ENCODE measurements at places on chromosomes 2 and 18.

GRCh38 chr2:170817093-170818035, 677 bp downstream of the GAD1 start:
- no peak for DNase-seq

- DNase-seq: no peak
Observed at GRCh38 chr2:207978177-207978948, 47.0 kb downstream of the PLEKHM3 start.

DNA sequence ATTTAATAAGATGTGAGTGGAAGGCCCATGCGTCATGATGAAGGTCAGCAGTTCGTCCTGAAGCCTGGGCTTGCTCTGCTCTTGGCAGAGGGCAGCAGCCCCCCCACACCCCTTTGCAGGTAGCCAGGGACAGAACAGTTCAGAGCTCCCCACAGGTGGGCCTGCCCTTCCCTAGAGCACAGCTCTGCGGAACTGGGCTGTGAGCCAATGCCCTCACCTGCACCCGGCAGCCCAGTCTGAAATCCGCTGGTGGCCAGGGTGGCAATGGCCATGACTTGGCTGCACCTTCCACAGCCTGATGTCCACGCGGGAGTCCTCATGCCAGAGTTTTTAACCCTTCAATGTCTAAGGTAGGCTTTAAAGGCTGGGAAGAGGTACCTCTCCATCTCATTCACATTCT, 136.7 kb downstream of the ACKR3 start:
- no peak for DNase-seq

GRCh38 chr2:64658269-64658668, 4.6 kb upstream of the SERTAD2 start:
- DNase-seq: no peak

- no peak for DNase-seq
Observed at GRCh38 chr2:130976591-130977237, 116.5 kb downstream of the FAM168B start.

DNA sequence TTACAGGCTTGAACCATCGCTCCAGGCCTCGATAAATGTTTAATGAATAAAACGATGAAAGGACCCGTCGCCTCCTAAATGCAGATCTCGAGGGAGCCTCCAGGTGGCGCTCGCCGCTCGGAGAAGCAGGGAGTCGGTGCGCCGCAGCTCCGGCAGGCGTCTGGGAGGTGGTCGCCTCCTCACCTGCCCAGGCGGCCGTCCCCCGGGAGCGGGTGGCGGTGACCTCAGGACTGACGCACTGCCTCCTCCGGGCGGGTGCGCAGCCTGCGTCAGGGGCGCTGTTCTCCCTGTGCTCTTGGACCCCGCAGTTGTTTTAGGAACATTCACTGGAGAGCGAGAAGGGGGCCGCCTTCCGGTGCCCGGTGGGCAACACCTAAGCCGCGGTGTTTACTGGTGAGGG, 38.6 kb upstream of the POLE4 start:
- DNase-seq: no peak

DNA sequence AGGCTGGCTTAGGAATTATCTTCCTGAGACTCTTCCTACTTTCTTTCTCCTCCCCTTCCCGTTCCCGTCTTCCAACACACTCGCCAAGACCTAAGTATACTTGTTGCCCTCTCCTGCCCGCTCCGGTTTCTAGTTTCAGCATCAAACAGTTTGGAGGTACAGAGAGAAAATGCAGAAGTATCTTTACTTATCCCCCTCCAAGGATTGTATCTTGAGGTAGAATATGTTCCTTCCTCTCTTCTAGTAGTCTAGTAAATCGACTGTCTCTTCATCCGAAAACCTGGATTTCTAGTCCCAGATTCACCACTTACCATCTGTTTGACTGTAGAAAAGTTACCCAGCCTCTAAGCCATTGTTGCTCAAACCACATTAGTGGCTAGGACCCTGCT, 755 bp downstream of the EIF4E2 start:
- DNase-seq: no peak

DNA sequence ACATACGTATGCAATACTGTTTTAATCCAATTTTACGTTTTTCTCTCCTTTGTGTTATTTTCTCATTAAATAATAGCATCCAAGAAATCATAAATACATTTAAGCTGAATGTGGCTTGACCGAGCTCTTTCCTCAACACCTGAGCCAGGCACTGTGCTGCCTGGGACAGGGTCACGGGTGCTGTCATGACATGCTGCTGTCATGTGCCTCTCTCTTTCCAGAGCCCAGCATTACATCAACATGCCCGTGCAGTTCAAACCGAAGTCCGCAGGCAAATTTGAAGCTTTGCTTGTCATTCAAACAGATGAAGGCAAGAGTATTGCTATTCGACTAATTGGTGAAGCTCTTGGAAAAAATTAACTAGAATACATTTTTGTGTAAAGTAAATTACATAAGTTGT, 94.1 kb upstream of the LDLRAD4 start:
- no peak for DNase-seq

DNA sequence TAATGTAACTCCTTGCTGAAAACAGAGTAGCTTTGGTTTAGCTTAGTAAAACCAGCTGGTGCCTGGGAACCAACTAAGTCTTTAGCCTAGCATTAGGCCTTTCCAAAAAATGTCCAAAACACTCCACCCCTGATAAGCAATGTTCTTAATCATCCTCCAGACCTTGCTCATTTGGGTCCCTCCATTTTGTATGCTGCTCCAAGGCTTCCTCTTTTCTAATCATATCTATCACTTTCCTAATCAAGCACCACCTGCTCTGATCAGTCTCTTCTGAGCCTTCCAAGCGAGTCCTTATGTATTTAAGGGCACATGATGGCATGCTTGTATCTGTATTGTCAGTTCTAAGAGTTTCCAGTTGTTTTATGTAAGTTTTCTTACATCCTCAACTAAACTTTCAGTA, 23.6 kb downstream of the THADA start:
- DNase-seq: no peak

GRCh38 chr18:54327818-54328217, 29.8 kb downstream of the STARD6 start:
- no peak for DNase-seq

DNA sequence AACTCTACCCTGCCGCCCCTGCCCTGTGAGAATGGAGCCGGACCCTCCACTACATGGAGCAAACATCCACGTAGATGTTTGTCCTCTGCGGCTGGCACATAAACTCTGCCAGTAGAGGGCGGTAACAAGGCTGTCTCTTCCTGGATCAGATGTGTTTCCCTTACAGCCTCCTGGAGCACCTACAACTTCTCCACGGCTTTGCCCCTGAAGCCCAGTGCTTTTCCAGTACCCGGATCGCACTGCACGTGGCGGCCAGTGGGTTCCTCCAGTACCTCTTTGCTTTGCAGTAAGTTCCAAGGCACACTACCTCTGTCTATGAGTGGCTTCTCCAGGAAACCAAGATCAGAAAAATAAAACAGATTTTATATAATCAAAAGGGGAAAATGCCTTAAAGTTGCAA, 651.3 kb downstream of the DCDC2C start:
- DNase-seq: peak; percentile 19

- DNase-seq: no peak
Observed at GRCh38 chr2:128310761-128311160, 7.9 kb downstream of the HS6ST1 start.

DNA sequence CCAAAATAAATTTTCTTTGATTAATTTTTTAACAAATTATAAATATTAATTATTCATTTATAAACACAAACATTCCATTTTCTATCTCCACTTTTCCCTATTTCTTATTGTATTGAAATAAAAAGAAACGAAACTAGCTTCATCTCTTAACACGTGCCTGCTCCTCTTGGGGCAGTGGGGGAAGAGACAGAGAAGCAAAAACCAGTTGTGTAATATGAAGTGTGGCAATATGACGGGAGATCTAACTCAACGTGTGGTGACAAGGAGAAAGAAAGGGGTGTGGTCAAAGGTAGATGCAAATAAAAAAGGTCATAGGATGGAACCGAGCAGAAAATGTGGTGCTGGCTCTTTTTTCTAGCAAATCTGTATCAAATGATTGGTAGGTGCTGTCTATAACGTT, 106.9 kb upstream of the SLC8A1 start:
- no peak for DNase-seq

GRCh38 chr2:225038231-225038523, 4.1 kb downstream of the DOCK10 start:
- no peak for DNase-seq

DNA sequence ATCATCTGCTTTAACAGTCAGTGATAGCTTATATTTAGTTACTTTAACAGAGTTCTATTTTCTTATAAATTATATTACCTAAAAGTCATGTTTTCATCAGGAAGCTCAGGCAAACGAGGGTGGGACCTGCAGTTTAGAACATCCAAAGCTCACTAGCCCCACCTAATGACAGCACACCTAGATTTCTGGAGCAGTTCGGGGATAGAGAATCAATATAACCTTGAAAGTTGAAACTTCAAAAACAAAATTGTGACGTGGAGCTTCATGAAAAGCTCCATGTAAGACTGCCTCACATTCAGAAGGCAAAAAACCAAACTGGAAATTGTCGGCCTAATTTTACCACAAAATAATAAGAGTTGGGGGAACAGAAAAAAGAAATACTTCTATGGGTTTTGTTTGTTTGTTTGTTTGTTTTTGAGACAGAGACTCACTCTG, 185.9 kb upstream of the CCDC150 start:
- peak; percentile 1 for DNase-seq

- DNase-seq: no peak
Observed at GRCh38 chr18:64474773-64475172, 325.9 kb upstream of the LINC00305 start.

DNA sequence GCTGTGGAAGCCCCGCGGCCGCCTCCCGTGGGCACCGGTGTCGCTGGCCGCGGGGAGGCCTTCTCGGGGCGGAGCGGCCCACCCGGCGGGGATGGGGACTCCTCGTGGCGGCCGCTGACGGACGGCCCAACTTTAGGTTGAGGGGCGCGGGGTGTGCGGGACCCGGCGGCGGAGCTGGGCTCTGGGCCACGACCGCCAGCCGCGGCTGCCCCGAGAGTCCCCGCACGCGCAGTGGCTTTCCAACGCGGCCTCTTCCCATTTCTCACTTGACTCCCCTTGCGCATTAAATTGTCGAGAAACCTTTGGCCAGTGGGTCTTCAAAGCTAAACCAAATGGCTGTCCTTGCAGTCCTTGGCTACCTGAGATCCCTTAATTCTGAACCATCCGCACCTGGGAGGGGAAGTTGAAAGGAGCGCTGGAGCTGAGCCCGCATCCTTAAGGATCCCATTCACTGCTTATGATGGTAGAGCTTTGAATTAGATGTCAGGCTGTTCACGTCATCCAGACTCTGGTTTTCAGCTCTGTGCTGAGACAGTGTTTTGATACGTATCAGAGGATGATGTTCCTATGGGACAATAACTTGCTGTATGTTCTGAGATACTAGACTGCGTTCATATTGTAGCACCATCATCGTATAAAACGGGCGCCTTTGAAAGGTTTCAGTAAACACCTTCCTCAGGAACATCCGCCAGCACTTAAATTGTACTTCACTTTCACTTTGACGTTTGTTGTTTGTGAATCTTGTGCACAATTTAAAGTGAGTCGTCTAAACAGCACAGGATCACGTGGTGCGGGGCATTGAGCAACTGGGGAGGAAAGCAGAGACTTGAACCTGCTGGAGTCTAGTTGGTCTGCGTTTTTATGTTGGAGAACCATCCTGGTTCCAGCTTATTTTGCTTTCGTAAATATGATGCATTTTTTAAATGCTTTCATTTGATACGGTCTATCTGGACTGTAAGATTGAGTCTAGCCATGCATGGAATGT, 874 bp downstream of the CLIP4 start:
- no peak for DNase-seq

DNA sequence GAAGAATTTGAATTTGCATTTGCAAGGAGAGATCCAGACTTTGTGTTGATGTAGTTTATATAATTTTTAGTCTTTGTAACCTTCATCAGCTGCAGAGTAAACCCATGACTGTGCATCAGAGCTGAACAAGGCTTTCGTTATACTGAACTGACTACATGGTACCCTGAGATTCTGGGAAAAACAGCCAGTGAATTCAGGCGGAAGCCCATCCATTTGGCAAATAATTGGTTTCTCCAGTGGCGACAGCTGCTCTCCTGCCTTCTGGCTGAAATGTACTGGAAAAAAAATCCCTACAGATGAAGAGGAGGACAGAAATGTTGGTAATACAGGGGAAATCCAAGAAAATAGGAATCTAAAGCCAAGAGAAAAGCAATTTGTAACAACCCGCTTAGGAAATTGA, 657.5 kb upstream of the CDH7 start:
- DNase-seq: no peak

DNA sequence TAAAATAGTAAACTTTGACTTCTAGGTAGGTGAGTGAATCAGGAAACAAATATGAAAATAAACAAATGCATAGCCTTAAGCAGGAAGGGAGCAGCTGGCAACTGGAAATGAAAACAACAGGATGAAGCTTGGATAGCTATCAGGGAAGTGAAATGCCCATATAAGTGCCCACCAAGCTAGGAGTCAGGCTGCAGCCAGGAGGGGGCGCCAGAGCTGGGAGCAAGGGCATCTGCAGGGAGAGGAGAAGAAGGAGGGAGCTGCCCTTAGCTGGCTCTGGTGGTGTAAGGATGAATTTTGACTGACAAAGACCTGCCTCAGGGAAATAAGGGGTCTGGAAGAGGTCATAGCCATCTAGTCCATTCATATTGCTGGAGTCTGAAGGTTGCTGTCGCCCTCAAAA, 298.3 kb downstream of the TDRD15 start:
- no peak for DNase-seq

GRCh38 chr2:201139836-201140604, 24.1 kb downstream of the CFLAR start:
- no peak for DNase-seq

DNA sequence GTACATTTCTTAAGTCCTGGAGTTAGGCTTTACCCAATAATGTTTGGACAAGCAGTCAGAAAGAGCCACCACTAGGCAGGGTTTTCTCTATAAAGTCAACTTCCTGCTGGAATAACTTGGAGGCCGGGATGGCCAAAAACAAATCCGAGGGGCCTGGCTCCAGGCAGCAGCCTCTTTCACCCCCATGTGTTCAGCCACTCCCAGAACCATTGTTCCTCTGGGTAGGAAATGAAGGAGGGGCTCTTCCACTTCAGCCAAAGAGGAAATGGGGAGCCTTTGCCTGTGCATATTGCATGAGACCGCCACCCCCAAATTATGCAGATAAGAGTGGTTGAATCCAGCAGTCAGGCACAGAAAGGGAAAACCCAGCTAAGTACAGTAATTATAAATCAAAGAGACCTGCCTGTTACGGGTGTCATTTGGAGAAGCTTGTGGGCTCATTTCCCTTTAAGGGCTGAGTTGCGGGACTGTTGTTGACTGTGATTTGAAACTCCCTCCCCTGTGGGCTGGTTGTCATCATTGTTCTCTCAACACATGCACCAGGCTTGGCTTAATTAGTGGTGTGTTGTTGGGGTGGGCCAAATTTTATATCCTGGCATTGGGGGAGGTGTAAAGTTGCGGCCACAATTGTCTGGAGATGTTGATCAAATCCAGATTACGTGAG, 212.8 kb upstream of the SOX11 start:
- DNase-seq: no peak

DNA sequence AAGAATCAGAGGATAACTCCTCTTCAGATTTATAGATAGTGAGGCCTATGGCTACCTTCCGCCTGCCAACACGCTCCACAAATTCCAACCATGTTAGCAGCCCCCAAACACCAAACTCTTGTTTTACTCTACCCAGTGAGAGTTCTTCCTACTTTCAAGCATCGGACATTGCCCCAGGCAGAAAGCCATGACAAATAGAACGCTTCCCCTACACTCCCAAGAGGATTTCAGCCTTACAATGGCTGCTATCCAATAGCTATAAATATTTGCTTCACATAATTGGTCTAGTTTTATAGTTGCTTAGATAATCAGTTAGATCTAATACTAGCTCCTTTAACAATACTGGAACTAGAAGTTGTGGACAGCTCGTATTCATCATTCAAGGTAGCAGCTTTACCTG, 503.4 kb upstream of the VRK2 start:
- DNase-seq: peak; percentile 35

- DNase-seq: no peak
Observed at GRCh38 chr2:239276851-239277250, 124.0 kb downstream of the HDAC4 start.
